Renal cortex interstitium (tissue), 15 donors: ENCODE measurements at places on chromosomes 3 and 15. TPM values are rescaled to one million over a fixed set of nuclear protein-coding genes. Genes with fewer than 3 reads are reported as not detected.
A peak's percentile ranks its signal among the peaks of the same experiment; 100 is the strongest.

DNA sequence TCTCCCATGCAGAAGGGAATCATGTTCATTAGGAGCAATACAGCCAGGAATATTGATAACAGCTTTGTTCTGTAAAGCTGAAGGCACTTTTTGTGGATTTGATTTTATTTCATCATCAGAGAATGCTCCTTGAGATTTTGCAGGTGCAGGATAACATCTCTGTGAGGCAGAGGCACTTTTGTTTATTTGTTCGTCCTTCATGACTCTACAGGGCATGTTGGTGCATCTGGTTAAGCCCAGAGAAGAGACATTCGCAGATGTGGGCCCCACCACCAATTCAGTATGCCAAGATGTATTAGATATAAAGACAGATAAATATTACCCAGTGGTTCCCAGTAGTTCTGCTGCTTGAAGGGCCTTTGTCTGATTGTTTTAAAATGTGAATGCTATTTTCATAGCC is 368.1 kb upstream of the SEMA6D start:
- DNase-seq, result no peak

TTBK2 gene
- 10.8 TPM for polyA plus RNA-seq

GRCh38 chr15:100911086-100911485 is 8.1 kb upstream of the LRRK1 start:
- no peak for DNase-seq

DNA sequence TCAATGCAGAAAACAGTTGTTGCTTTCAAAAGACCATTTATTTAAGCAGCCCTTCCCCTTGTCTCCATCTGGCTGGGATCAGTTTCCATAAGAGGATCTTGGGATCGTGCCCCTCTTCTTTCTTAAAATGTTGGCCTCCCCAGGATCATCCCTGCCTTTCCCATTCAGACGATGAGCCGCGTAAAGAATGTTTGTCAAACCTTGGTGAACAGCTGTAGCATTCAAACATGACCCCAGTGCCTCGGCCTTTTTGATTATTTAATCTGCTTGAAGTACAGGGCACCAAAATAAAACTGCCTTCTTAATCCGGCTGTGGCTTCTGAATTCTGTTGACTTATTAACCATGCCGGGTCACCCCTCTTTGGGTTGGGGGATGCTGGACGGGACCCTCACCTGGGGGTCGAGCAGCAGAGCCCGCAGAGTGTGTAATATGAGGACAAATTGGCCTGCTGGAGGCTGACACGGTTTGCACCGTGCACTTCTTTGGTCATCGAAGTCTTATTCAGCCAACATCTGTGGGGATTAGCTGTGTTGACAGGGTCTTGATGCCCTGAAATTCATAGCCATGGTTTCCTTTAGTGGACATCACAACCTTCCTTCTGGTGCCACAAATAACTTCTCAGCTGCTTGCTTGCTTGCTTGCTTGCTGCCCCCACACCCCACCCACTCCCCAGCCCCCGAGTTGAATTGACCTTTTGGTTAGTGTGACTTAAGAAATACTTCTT is at the start of gene LRTM1:
TSS of gene LRTM1 (minus strand) at position 14 of the 725 bp plus-strand sequence. CDS start 148 bp downstream, outside the sequence.
- DNase-seq, result no peak

DNA sequence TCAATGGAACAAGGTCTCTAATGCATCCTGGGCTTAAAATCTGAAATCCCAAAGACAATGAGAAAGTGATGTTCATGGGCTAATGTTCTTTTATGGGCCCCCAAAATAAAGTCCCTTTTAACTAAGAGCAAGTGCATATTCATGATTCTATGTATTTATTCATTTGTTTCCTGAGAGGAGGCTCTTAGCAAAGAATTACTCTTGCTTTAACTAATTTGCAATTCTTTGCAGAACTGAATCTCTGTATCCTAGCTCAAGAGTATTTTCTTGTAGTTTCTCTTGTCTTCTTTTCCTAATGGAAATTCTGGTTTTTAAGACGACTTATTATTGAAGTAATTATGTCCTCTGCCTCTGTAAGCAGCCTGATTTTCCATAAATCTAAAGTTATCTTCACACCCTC is 202.2 kb upstream of the TP63 start:
- no peak for DNase-seq

DNA sequence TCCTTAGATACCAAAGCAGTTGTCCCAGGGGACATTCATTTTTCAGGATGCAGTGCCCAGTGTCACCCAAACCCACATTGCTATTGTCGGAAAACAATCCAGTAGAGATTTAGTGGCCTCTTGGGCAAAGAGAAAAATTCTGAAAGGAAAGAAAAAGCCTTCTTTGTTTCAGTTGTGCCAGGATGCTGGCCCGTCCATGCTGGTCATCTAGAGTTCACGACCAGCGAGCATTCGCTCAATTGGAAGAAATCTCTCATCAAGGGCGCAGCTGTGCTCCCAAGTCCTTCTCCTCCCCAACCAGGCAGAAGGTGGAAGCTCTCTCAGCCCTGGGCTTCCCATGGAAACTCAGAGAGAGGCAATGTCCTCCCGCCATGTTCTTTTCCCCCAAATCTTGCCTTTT is 123.7 kb downstream of the MTHFS start:
- DNase-seq, result no peak

DNA sequence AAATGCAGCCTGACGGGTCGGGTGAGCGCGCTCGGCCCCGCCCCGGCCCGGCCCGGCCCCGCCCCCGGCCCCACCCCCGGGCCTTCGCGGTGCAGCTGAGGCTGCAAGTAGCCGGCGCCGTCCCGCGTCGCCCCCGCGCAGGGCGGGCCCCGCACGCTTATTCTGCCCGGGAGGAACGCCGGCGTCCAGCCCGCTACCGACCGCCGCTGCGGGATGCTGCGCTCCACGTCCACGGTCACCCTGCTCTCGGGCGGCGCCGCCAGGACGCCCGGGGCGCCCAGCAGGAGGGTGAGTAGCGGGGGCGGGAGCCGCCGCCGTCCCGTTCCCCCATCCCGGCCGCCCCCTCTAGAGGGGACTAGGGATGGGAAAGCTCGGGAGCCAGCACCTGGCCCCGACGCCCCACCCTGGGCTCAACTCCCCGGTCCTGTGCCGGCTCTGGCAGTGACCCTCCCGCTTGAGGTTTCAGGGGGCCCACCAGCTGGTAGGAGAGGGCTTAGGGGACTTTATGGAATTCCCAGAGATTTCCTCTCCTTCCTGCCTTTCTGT is at the start of gene MYZAP:
TSS of gene MYZAP (plus strand) at position 83 of the 546 bp plus-strand sequence. CDS start at position 214, 131 bp downstream.
- DNase-seq, result peak; percentile 25
